ENCODE measurements at places on chromosomes 6 and 20.

- DNase-seq, result no peak
Observed at GRCh38 chr6:134814076-134814695, 135.7 kb downstream of the ALDH8A1 start.

- DNase-seq, result no peak
Observed at GRCh38 chr6:163572612-163573011, 158.1 kb downstream of the QKI start.

DNA sequence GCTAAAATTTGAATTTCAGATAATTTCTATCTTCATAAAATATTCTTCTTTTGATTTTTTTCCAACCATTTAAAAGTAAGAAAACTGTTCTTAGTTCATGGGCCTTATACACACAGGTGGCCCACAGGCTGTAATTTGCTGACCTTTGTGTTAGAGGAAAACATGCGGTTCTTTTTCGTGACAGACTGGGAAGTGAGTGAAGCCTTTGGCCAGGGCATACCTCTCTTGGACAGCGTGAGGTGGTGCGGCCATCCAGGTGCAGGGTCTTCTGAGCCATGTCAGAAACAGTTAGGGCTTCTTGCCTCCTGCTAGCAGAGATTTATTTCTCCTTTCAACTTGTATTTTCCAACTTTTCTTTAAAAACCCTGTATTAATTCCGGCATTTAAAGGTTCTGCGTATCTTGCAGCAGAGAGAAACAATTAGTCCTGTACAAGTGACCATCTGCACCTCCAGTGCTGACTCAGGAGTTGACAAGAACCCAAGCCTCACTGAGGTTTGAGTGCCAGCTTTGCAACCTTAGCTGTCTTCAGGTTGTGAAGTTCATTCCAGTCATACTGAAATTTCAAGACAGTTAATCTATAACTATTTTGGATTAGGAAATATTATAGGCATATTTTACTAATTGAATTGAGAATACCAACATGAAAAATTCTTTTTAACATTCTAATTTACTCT is 177.8 kb downstream of the LY86 start:
- DNase-seq, result no peak

GRCh38 chr6:33073431-33073871 is at the start of gene HLA-DPA1:
HLA-DPA1 (minus strand) TSS chr6:33073649.
- DNase-seq, result peak; percentile 88

- no peak for DNase-seq
Observed at GRCh38 chr6:155066921-155067680, 72.0 kb downstream of the TIAM2 start.

DNA sequence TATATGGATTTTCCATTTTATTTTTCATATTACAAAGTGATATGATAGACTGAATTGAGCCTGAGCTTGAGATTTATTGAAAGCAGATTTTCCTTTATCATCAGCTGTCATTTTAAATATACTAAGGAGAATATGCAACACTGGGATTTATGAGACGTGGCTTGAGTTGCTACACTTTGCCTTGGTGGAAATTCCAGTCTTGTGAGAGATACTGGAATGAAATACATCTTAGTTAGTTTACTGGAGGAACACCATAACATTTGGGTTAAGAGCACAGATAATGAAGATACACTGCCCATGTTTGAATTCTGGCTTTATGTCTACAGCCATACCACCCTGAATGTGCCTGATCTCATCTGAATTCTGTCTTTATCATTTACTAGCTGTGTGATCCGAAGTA is 86.5 kb upstream of the IFNGR1 start:
- DNase-seq, result no peak

DNA sequence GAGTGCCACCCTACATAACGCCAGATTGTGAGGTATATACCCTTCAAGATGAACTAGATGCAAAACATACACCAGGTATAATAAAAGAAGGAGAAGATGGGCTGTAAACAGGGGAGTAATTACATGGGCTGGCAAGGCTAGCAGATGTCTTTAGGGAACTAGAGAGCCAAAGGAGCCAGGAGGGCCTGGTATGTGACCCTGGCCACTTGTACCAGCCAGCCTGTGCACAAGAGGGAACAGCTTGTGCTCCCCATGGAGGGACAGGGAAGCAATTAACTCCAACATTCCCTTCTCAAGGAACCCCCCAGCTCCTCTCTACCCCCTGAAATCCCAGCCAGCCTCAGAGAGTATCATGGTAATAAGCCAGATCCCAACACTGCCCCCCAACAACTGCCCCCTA is 139.9 kb downstream of the HIVEP2 start:
- peak; percentile 40 for DNase-seq

DNA sequence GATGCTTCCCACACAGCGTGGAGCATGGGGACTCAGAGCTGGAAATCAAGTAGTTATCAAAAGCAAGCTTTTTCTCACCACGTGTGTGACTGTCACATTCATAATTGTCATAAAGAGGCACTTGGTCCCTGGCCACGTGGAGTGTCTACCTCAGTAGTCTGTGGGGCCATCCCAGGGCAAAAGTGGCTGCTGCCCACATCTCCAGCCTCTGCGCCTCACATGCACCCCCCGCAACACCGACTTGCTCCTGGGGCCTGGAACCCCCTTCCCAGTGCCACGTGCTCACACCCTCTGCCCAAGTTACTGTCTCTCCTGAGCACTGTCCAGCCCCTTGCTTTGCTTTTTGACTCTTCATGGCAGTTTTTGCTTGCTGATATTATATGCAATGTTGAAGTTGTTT is 133.2 kb upstream of the SNX9 start:
- no peak for DNase-seq

DNA sequence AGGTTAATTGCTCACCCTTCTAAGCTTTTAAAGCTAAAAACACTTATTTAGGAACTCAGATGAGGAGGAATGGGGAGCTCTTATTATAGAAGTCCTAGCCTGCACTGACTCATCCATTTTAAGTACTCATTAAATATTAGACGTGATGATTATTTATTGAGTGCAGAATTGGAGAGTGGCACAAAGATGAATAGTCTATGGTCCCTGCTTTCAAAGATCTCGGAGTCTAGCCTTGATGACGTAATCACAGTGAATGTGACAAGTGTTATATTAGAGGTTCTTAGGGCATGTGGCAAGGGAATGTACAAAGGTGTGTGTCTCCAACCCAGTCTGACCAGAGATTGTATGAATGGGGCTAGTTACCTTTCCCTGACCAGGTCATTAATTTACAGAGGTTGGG is 68.7 kb upstream of the CD83 start:
- no peak for DNase-seq

- DNase-seq, result no peak
Observed at GRCh38 chr20:37915800-37916570, 13.1 kb downstream of the VSTM2L start.

- DNase-seq, result peak; percentile 65
Observed at GRCh38 chr6:152948150-152948768, 34.6 kb downstream of the FBXO5 start.

DNA sequence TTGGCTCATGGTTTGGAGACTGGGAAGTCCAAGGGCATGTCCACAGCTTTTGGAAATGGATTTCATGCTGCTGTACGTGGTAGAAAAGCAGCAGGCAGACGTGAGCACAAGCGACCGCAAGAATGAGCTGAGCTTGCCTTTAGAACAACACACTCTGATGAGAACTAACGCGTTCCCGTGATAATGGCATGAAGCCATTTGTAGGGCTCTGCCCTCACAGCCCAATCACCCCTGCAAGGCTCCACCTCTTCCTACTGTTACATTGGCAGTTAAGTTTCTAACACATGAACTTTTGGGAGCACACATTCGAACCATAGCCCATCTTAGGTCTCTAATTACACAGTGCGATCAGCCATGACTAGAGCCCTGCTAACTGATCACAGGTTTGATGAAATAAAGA is 107.5 kb upstream of the TMEM170B start:
- peak; percentile 44 for DNase-seq

GRCh38 chr20:57756921-57757320 is 47.1 kb upstream of the PMEPA1 start:
- DNase-seq, result no peak

DNA sequence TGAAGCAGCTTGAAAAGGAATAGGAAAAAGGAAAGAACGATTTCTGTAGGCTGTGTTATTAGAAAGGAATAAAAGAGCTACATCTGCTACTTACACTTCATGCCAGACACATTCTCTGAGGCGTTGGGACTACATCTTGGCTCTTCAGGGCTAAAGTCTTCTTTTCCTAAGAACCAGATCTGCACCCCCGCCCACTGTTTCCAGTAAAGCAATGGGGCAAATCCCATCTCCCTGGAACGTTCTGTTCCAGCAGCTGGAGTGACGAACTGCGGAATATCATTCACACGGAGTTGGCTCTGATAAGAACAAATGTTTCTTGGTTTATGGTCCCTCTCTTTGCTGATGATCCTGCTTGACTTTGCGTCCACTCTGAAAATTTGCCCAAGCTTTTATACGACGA is 26.9 kb downstream of the FAM50B start:
- DNase-seq, result no peak

- DNase-seq, result no peak
Observed at GRCh38 chr20:3084283-3084985, at the start of gene AVP. AVP (minus strand) TSS chr20:3084724; CDS start chr20:3084674, 50 bp downstream.

Measured in activated CD4-positive, alpha-beta T cell treated with anti-CD3 and anti-CD28 coated beads, Interleukin-2, amount 10 ng/mL, durations not matched to agents 24 days and 14 days (primary cell).